ENCODE measurements at places on chromosomes 7 and 10. TPM values are rescaled to one million over a fixed set of nuclear protein-coding genes. Genes with fewer than 3 reads are reported as not detected.

The STAG3 gene
- total RNA-seq, result 0.59 TPM

The DENND10 gene
- total RNA-seq, result 102 TPM

The FFAR4 gene
- total RNA-seq, result not detected

The KIAA1217 gene
- total RNA-seq, result 51.0 TPM

The GLUD1 gene
- 221 TPM for total RNA-seq

The NME8 gene
- not detected for total RNA-seq

The MYH16 gene
- under 0.01 TPM for total RNA-seq

DNA sequence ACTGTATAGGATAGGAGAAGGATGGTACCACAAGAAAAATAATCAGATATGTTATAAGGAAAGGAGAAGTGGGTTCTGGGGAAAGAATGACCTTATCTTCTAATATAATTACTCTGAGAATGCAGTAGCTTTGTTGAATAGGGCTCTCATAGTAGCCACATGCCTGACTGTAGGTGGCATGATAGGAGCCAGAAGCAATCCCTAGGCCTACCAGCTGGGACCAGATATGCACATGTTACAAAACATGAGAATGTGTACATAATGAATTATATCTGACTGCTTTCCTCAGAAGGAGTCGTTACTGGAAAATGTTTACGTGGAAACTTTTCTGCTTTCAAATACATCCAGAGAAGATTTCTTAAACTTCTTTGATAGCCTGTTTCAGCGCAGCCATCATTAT lies 53.2 kb upstream of the FAM3C start:
- DNase-seq, result no peak

DNA sequence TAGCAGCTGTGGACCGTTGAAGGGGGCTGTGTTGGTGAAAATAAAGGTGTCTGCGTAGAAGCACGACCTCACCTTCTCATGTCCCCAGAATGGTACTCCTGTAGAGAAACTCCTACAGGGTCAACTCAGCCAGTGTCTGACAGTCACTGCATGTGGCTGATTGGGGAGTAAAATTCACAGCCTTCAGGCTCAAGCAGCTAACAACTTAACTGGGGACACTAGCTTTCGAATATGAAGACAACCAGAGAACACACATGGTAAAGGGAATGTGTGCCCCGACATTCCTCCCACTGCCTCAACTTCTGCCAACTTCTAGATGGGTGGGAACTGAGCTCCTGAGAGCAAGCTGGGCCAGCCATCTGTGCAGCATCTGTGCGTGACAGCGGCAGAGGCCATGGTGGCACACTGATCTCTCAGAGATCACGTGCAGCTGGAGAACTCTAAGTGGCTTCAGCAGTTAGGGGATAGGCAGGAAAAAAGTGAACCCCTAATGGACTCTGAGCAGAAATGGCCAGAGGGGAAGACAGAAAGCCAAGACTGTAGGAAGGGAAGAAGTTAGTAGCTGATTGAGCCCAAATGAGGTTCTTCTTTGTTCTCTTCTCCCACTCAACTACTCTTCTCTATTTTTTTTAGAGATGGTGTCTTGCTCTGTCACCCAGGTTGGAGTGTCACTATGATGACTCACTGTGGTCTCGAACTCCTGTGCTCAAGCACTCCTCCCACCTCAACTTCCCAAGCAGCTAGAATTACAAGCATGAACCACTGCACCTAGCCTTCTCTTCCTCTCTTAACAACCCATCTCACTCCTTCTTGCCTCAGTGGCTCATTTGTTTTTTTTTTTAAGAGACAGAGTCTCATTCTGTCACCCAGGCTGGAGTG lies 280.8 kb downstream of the ZEB1 start:
- DNase-seq, result no peak

GRCh38 chr7:117086788-117087187 lies 133.5 kb downstream of the ST7 start:
- DNase-seq, result no peak

- no peak for DNase-seq
These were observed 19.4 kb downstream of the ZFAND2A start for GRCh38 chr7:1140476-1141104.

DNA sequence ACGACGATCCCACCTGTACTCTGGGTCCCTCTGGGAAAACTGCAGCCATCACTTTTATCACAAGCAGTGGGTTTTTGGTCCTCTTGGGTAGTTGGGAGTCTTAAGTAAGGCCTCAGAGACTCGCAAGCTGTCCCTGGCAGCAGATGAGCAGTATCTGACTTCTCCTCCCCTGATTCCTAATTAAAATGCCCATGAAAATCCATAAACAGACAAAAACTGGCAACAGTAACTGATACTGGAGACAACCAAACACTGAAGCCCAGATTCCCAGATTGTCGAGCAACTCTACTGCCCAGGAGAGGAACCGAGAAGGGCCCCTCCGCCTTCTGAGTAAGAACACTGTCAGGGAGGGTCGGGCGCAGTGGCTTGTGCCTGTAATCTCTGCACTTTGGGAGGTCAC lies 333.8 kb downstream of the CALN1 start:
- DNase-seq, result peak; percentile 22

DNA sequence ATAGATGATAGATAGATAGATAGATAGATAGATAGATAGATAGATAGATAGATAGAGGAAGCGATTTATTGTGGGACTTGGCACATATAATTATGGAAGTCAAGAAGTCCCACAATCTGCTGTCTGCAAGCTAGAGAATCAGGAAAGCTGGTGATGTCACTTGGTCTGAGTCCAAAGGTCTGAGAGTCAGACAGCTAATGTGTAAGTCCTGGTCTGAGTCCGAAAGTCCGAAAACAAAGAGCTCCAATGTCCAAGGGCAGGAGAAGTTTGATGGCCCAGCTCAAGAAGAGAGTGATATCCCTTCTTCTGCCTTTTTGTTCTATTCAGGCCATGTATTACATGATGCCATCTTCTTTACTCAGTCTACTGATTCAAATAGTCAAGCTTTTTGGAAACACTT lies 53.8 kb upstream of the TCF7L2 start:
- DNase-seq, result no peak

DNA sequence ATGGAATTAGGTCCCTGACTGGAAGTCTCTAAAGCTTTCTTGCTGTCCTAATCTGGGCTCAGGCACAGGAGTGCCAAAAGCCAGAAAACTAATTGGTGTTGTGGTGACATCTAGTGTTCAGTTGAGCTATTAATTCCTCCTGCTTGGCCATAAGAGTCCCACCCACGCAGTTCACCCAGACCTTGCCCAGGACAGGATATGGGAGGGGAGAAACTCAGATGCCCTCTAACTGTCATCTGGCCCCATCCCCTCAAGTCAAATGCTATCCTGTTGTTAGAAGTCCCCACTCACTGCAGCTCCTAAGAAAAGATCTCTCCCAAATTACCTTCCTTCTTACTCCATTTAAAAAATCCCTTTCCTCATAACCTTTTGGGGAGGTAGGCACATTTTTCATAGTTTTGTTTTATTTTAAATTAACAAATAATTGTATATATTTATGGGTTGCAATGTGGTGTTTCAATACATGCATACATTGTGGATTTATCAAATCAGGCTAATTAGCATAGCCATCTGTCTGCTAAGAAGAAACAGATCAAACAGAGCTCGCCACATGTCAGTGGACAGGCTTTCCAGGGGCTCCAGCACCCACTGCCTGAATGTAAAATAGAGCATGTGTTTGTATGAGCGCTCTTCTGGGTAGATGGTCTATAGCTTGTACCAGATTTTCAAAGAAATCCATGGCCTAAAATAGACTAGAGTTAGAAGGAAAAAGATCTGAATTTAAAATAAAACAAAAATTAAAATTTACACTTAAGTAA lies 84.0 kb downstream of the GSAP start:
- peak; percentile 93 for DNase-seq

- DNase-seq, result no peak
These were observed 76.8 kb upstream of the FAM180A start for GRCh38 chr7:135825406-135825805.

- no peak for DNase-seq
These were observed 467.9 kb upstream of the PODXL start for GRCh38 chr7:132024290-132024689.

DNA sequence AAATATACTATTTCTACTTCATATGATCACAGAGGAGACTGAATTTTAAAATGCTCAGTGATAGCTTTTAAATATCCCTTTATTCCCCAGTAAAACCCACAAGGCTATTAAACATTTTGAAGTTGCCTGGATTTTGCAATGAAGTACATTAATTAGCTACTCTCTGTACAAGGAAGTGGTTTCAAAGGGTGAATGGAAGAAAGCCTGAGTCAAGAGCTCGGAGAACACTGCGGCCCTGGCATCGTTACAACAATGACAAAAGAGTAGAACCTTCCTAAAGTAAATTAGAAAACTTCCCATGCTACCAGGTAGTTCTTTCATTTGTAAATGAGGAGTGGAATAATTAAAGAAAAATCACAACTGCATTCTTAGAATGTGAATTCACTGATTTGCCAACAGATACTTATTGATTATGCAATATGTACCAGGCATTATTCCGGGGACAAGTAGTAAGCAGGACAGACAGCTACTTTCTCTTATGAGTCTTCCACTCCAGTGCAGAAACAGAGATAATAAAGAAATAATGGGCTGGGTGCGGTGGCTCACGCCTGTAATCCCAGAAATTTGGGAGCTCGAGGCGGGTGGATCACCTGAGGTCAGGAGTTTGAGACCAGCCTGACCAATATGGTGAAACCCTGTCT lies 63.0 kb downstream of the ZNF22 start:
- DNase-seq, result no peak

DNA sequence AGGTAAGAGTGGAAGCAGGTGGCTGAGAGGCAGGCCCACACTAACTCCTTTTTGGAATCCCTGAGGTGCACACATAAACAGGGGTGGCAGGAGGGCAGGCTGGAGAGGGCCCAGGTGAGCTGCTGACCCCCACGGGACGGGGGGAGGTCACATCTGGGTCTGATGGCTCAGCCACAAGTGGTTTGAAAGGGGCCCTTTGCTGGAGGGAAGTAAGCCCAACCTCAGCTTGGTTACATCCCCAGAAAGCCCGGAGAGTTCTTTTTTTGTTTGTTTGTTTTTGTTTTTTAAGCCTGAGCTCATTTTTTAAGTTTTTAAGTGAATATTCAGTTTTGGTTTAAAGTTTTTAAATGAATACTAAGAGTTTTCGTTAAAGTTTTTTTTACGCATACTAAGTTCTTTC lies 72.8 kb upstream of the CUX1 start:
- peak; percentile 58 for DNase-seq

GRCh38 chr10:1173091-1173490 lies 116.9 kb downstream of the WDR37 start:
- DNase-seq, result no peak
